ENCODE measurements at places on chromosomes 2 and 18. TPM values are rescaled to one million over a fixed set of nuclear protein-coding genes. Genes with fewer than 3 reads are reported as not detected.
A peak's percentile ranks its signal among the peaks of the same experiment; 100 is the strongest.

ATP6V1C2 gene
- not detected for total RNA-seq

CAPN14 gene
- total RNA-seq: 0.18 TPM

TMEM198 gene
- 3.8 TPM for total RNA-seq

FAM110C gene
- 5.7 TPM for total RNA-seq

CD8B2 gene
- not detected for total RNA-seq

SFTPB gene
- not detected for total RNA-seq

LANCL1 gene
- 35.1 TPM for total RNA-seq

SH2D6 gene
- 1.3 TPM for total RNA-seq

PLA2R1 gene
- not detected for total RNA-seq

SLC4A3 gene
- total RNA-seq: 0.14 TPM

ANKRD53 gene
- not detected for total RNA-seq

NCKAP5 gene
- not detected for total RNA-seq

RGPD8 gene
- total RNA-seq: 16.1 TPM

MEP1B gene
- total RNA-seq: not detected

SNED1 gene
- total RNA-seq: 1.5 TPM

RTN4 gene
- 91.2 TPM for total RNA-seq

MAP4K3 gene
- total RNA-seq: 22.7 TPM

AQP4 gene
- not detected for total RNA-seq

CRYBA2 gene
- not detected for total RNA-seq

FEV gene
- not detected for total RNA-seq

ICA1L gene
- total RNA-seq: 6.2 TPM

- no peaks in the 10 kb centered on the region for H3K27me3 ChIP-seq
- H3K27ac ChIP-seq: no peak overlapping the region
- DNase-seq: no peak
- peaks cover 71% of the 10 kb centered on the region for H3K36me3 ChIP-seq
- H3K4me3 ChIP-seq: no peak overlapping the region
- peaks cover 39% of the 10 kb centered on the region for H3K4me1 ChIP-seq
These were observed 64.5 kb downstream of the LRPPRC start for GRCh38 chr2:43931293-43931692.

- H3K27me3 ChIP-seq: no peaks in the 10 kb centered on the region
- no peaks in the 10 kb centered on the region for H3K36me3 ChIP-seq
- no peak overlapping the region for H3K4me3 ChIP-seq
- DNase-seq: no peak
- no peak overlapping the region for H3K27ac ChIP-seq
These were observed 255.4 kb downstream of the NDUFA10 start for GRCh38 chr2:239769554-239770245.

GRCh38 chr18:70220628-70221027, 15.1 kb upstream of the RTTN start:
- H3K36me3 ChIP-seq: no peaks in the 10 kb centered on the region
- peaks cover 37% of the 10 kb centered on the region for H3K27me3 ChIP-seq
- DNase-seq: no peak
- H3K27ac ChIP-seq: no peak overlapping the region

GRCh38 chr18:12029786-12030584, 48.7 kb downstream of the IMPA2 start:
- no peak for DNase-seq
- peaks cover 2% of the 10 kb centered on the region for H3K4me1 ChIP-seq
- no peaks in the 10 kb centered on the region for H3K36me3 ChIP-seq
- no peak overlapping the region for H3K27ac ChIP-seq
- no peaks in the 10 kb centered on the region for H3K27me3 ChIP-seq
- H3K4me3 ChIP-seq: no peak overlapping the region

GRCh38 chr18:2909431-2910140, 62.8 kb downstream of the EMILIN2 start:
- H3K27me3 ChIP-seq: no peaks in the 10 kb centered on the region
- no peak overlapping the region for H3K4me3 ChIP-seq
- H3K4me1 ChIP-seq: peaks cover 18% of the 10 kb centered on the region
- peaks cover 57% of the 10 kb centered on the region for H3K36me3 ChIP-seq
- no peak for DNase-seq

DNA sequence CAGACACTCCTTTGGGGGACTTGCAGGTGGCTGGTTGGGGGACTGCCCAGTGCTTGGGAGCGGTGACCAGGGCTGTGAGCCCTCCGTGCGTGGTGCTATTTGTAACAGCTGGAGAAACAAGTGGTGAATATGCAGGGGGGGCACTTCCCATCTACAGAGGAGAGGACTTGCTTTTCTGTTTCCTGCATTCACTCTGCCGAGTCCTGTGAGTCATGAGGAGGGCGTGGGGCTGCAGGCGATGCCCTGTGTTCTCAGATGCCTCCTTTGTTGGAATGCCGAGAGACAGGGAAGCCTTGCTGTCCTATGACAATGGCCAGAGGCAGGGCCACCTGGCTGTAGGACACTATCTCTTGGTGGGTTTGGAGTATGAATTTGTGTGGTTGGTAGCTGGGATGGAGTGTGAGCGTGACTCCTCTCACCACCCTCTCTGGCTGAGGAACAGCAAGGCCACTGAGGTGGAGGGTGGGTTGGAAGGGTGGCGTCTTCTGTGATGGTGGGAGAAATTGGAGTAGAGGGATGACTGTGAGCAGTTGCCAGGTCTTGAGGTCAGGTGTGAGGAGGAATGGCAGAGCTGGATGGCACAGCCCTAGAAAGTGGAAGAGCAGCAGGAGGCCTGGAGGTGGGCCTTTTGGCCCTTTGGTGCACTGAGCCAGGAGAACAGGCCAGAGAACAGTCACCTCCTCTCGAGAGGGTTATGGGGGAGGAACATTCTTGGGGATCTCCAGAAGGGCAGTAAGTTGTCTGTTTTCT, 24.3 kb downstream of the FHOD3 start:
- H3K4me1 ChIP-seq: no peaks in the 10 kb centered on the region
- H3K27ac ChIP-seq: no peak overlapping the region
- no peak for DNase-seq
- no peaks in the 10 kb centered on the region for H3K27me3 ChIP-seq
- no peak overlapping the region for H3K4me3 ChIP-seq

GRCh38 chr2:174499371-174499770, 12.5 kb upstream of the GPR155 start:
- DNase-seq: no peak
- H3K27ac ChIP-seq: no peak overlapping the region

DNA sequence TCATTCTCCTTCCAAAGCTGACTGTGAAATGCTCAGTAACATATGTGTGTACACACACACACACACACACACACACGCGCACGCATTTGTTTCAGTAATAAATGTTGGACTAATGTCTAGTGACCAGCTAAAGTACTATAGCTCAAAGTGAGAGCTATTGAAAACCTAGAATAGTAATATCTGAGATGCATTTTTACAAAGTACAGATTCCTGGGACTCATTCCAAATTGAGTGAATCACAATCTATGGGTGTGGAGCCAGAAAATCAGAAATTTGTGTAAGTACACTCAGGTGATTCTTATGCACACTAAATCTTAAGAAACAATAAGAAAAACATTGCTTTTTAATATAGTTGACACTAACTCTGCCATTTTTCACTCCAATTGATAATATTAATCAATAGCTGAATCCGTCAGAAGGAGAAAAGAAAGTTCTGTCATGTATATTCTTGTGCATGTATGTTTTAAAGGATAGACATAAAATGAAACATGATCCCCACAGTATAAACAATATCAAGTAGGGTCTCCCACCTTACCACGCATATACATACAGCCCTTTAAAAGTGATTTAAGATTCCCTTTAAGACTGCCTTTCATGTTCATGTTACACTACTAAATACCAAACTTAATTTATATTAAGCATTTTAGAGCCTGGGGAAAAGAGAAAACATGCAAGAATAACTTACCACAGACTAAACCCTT, 123.5 kb downstream of the ATAD2B start:
- H3K4me1 ChIP-seq: peaks cover 5% of the 10 kb centered on the region
- peaks cover 18% of the 10 kb centered on the region for H3K36me3 ChIP-seq
- H3K27me3 ChIP-seq: no peaks in the 10 kb centered on the region
- DNase-seq: no peak
- H3K4me3 ChIP-seq: no peak overlapping the region

GRCh38 chr2:68448671-68449653, 18.1 kb downstream of the FBXO48 start:
- H3K27me3 ChIP-seq: peaks cover 2% of the 10 kb centered on the region
- H3K27ac ChIP-seq: no peak overlapping the region
- no peaks in the 10 kb centered on the region for H3K36me3 ChIP-seq
- peaks cover 2% of the 10 kb centered on the region for H3K4me1 ChIP-seq
- H3K4me3 ChIP-seq: no peak overlapping the region

- DNase-seq: no peak
- H3K4me3 ChIP-seq: no peak overlapping the region
- H3K4me1 ChIP-seq: peaks cover 17% of the 10 kb centered on the region
These were observed 84.1 kb upstream of the LPIN2 start for GRCh38 chr18:3097082-3097481.

GRCh38 chr18:40868110-40868858, 1086.8 kb upstream of the PIK3C3 start:
- H3K36me3 ChIP-seq: no peaks in the 10 kb centered on the region
- H3K27me3 ChIP-seq: no peaks in the 10 kb centered on the region
- no peak overlapping the region for H3K27ac ChIP-seq
- no peaks in the 10 kb centered on the region for H3K4me1 ChIP-seq

GRCh38 chr2:164826293-164827243, 15.1 kb downstream of the COBLL1 start:
- no peak for DNase-seq
- H3K36me3 ChIP-seq: no peaks in the 10 kb centered on the region
- H3K4me1 ChIP-seq: no peaks in the 10 kb centered on the region
- H3K27me3 ChIP-seq: no peaks in the 10 kb centered on the region

DNA sequence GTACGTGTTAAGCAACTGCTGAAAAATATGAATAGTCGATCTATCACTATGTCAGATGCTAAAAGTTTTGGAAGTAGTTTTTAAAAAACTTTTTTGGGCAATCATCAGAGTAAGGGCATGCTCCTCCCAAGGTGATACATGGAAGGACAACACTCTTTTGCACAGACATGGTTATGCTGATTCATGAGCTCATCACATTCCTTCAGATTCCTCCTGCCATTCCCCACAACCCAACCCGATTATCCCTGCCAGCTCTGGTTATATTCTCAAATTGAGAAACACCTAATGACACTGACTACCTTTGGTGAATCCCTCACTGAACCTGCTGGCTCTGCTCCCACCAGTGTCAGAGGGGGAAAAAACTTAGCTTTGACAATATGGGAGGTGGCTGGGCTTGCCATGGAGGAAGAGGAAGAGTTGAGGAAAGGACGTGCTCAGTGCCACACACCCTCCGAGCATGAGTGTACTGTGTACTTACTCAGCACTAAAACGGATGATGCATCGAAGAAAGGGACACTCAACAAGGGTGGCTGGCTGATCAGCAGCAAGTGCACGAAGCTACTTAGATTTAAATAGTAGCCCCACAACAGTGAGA, 83.9 kb upstream of the RNU4ATAC start:
- peaks cover 2% of the 10 kb centered on the region for H3K4me1 ChIP-seq
- no peak for DNase-seq
- no peak overlapping the region for H3K27ac ChIP-seq
- peaks cover 77% of the 10 kb centered on the region for H3K36me3 ChIP-seq
- no peaks in the 10 kb centered on the region for H3K27me3 ChIP-seq

GRCh38 chr2:205644018-205644417, 38.3 kb upstream of the NRP2 start:
- no peak overlapping the region for H3K4me3 ChIP-seq
- H3K27ac ChIP-seq: no peak overlapping the region
- peaks cover 4% of the 10 kb centered on the region for H3K27me3 ChIP-seq
- DNase-seq: no peak

GRCh38 chr18:8020132-8020846, 453.2 kb downstream of the PTPRM start:
- no peaks in the 10 kb centered on the region for H3K27me3 ChIP-seq
- no peak overlapping the region for H3K27ac ChIP-seq
- no peaks in the 10 kb centered on the region for H3K4me1 ChIP-seq
- no peak for DNase-seq
- H3K36me3 ChIP-seq: no peaks in the 10 kb centered on the region

DNA sequence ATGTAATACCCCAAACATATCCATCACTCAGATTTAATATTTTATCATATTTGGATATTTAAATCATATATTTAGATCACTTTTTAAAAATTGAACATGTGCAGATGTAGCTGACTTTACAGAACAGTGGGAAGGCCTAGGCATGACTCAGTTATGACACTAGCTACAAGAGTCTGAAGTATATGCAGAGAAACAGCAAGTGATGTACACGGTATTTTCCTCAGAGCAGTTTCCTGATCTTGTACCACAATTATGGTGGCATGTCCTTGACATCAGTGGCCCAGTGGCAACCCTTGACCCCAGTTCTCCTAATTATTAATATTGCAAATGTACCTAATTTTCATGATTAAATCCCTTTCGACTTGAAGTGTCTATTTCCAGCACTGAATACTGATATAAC, 28.2 kb downstream of the CDKL4 start:
- H3K4me3 ChIP-seq: no peak overlapping the region
- no peak for DNase-seq
- peak overlapping the region; percentile 88 for H3K27ac ChIP-seq
- H3K27me3 ChIP-seq: no peaks in the 10 kb centered on the region
- H3K36me3 ChIP-seq: peaks cover 26% of the 10 kb centered on the region

GRCh38 chr2:166180951-166181812, 53.4 kb upstream of the SCN1A start:
- H3K27me3 ChIP-seq: no peaks in the 10 kb centered on the region
- no peak overlapping the region for H3K4me3 ChIP-seq
- H3K36me3 ChIP-seq: no peaks in the 10 kb centered on the region
- H3K27ac ChIP-seq: no peak overlapping the region
- peak; percentile 10 for DNase-seq

- no peak for DNase-seq
- H3K27me3 ChIP-seq: no peaks in the 10 kb centered on the region
- no peaks in the 10 kb centered on the region for H3K36me3 ChIP-seq
These were observed 294.4 kb upstream of the CHAC2 start for GRCh38 chr2:53473236-53473635.

GRCh38 chr2:61178603-61179545, 16.9 kb downstream of the C2orf74 start:
- H3K36me3 ChIP-seq: peaks cover 55% of the 10 kb centered on the region
- no peak for DNase-seq
- peak overlapping the region; percentile 92 for H3K4me3 ChIP-seq
- H3K27me3 ChIP-seq: peaks cover 6% of the 10 kb centered on the region
- peaks cover 53% of the 10 kb centered on the region for H3K4me1 ChIP-seq
- peak overlapping the region; percentile 85 for H3K27ac ChIP-seq

- H3K27me3 ChIP-seq: no peaks in the 10 kb centered on the region
- no peak overlapping the region for H3K4me3 ChIP-seq
- DNase-seq: no peak
These were observed 165.3 kb upstream of the TFPI start for GRCh38 chr2:187719510-187719909.

- H3K4me3 ChIP-seq: no peak overlapping the region
- no peaks in the 10 kb centered on the region for H3K27me3 ChIP-seq
- no peak for DNase-seq
- no peaks in the 10 kb centered on the region for H3K4me1 ChIP-seq
- H3K27ac ChIP-seq: no peak overlapping the region
- no peaks in the 10 kb centered on the region for H3K36me3 ChIP-seq
These were observed 509.7 kb upstream of the MYT1L start for GRCh38 chr2:2840681-2841300.

DNA sequence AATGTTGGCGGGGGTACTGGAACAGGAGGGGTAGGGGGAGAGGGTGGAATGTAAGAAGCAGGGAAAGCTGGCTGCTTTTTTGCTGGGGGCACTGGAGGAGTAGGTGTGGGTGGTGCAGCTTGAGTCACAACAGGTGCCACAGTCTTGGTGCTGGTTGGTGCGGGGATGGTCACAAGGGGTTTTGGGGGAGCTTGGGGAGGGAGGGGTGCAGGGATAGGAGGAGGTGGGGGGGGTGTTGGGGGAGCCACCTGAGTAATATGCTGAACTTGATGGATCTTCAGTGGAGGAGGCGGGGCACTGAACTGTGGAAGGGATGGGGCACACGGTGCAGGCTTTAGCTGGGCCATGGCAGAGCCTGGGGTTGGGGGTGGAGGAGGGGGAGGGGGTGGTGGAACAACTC, 94.4 kb downstream of the RAPH1 start:
- H3K36me3 ChIP-seq: no peaks in the 10 kb centered on the region
- no peak overlapping the region for H3K4me3 ChIP-seq
- H3K27ac ChIP-seq: no peak overlapping the region
- no peaks in the 10 kb centered on the region for H3K27me3 ChIP-seq

All from activated T-helper 2 cell treated with anti-CD3 and anti-CD28 coated beads, Interferon-gamma antibody, Interleukin-2, Interleukin-4, amounts not matched to agents 10 μg/mL and 5 μg/mL and 100 μg/mL, durations not matched to agents 14 hours and 24 hours and 36 hours (primary cell).